ENCODE measurements at places on chromosomes 1 and 21.

GRCh38 chr1:16087733-16088132 is 14.3 kb upstream of the FAM131C start:
- peaks cover 6% of the 10 kb centered on the region for H3K4me1 ChIP-seq
- peaks cover 12% of the 10 kb centered on the region for H3K27me3 ChIP-seq
- no peak overlapping the region for H3K27ac ChIP-seq
- no peaks in the 10 kb centered on the region for H3K36me3 ChIP-seq
- DNase-seq = no peak

DNA sequence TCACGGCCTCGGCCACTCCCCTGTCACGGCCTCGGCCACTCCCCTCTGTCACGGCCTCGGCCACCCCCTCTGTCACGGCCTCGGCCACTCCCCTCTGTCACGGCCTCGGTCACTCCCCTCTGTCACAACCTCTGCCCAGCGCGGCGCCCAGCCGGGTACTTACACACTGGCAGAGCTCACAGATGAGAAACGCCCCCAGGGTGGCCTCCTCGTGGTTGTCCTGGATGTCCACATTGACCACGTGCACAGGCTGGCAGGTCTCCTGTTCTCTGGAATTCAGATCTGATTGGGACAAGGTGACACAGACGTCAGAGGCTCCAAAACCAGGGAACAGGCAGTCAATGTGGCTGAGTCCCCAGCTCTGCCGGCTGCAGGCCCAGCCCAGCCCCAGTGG is 3.3 kb upstream of the TMEM240 start:
- peaks cover 4% of the 10 kb centered on the region for H3K4me1 ChIP-seq
- H3K27me3 ChIP-seq = peaks cover 2% of the 10 kb centered on the region
- H3K4me3 ChIP-seq = no peak overlapping the region
- no peak overlapping the region for H3K27ac ChIP-seq
- DNase-seq = no peak
- peaks cover 5% of the 10 kb centered on the region for H3K36me3 ChIP-seq

DNA sequence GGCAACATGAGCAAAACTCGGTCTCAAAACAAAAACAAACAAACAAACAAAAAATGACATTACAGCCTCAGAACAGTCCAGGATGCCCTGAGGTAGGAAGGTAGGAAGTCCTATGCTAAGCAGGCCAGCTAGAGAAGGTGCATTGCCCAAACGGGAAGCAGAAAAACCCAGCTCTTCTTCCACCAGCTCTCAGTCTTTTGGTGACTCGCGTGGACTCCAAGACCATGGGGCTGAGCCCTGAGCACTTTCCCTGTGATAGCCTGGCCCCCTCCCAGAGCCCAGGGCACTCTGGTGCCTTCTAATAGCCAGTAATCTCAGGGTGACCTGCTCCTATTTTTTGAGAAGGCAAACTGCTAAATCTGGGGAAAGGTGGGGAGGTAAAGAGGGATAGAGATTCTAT is 16.1 kb downstream of the PHLDA3 start:
- no peak for DNase-seq
- peaks cover 15% of the 10 kb centered on the region for H3K27me3 ChIP-seq
- H3K4me3 ChIP-seq = no peak overlapping the region

DNA sequence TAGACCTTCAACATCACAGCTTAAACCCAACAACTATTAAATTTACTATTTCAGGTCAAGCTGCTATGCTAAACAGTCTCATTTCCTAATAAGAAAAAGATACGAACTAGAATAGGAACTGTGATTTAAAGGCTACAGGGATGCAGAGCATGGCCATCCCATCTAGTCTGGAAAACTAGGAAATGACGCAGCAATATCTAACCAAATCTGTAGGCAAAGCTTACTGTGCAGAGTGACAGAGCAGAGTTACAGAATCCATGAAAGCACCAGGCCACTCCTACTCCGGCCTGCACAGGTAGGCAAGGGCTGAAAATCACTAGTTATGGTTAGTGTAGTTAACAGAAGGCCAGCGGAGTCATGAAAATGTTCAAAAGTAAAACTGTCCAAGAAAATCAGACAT is 2.1 kb downstream of the HLCS start:
- no peaks in the 10 kb centered on the region for H3K27me3 ChIP-seq
- peaks cover 9% of the 10 kb centered on the region for H3K4me1 ChIP-seq
- DNase-seq = no peak
- no peak overlapping the region for H3K4me3 ChIP-seq
- no peak overlapping the region for H3K27ac ChIP-seq

- no peaks in the 10 kb centered on the region for H3K27me3 ChIP-seq
- H3K36me3 ChIP-seq = peaks cover 4% of the 10 kb centered on the region
- H3K4me3 ChIP-seq = peak overlapping the region; percentile 99
- DNase-seq = no peak
- peak overlapping the region; percentile 95 for H3K27ac ChIP-seq
Measured at GRCh38 chr1:230976825-230977747, 1.6 kb downstream of the TTC13 start.

GRCh38 chr1:70115315-70115714 is 90.1 kb downstream of the LRRC40 start:
- no peak for DNase-seq
- H3K27ac ChIP-seq = no peak overlapping the region
- no peaks in the 10 kb centered on the region for H3K36me3 ChIP-seq
- H3K27me3 ChIP-seq = no peaks in the 10 kb centered on the region
- H3K4me1 ChIP-seq = no peaks in the 10 kb centered on the region
- no peak overlapping the region for H3K4me3 ChIP-seq
